ENCODE measurements at places on chromosomes 5 and 9.

- DNase-seq = no peak
These were observed 67.9 kb upstream of the ZNF462 start for GRCh38 chr9:106795031-106795430.

GRCh38 chr9:77829420-77829819 lies 181.3 kb upstream of the GNA14 start:
- no peak for DNase-seq

DNA sequence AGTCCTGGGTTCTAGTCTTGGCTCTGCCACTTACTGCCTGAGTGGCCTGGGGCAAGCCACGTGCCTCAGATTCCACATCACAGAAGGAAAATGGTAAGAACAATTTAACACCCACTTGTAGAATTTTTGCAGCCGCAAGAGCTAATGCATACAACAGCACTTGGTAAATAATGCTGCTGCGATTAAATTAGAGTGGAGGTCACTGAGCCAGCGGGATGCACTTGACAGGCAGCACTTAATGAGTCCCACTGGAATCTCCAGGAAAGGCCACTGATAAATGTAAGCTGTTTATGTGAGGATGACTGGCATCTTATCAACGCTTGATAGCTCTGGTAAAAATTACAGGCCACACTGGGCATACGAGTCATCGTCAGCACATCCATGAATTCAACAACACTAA lies 59.4 kb upstream of the UBTD2 start:
- DNase-seq = no peak

DNA sequence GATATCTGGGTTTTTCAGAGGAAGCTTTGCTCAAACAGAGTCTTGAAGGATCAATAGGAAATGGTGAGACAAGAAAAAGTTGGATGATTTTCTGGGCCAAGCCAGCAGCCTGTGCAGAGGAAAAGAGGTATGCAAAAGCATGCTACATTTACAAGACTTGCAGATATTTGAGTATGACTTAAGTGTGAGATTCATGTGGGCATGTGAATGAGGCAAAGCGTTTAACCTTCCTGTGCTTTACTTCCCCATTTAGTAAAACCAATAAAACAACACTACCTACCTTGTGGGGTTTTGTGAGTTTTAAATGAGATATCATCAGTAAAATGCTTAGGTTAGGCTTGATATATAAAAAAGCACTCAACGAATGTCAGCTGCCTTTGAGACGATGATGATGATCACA lies 58.1 kb downstream of the PIP5K1B start:
- no peak for DNase-seq

DNA sequence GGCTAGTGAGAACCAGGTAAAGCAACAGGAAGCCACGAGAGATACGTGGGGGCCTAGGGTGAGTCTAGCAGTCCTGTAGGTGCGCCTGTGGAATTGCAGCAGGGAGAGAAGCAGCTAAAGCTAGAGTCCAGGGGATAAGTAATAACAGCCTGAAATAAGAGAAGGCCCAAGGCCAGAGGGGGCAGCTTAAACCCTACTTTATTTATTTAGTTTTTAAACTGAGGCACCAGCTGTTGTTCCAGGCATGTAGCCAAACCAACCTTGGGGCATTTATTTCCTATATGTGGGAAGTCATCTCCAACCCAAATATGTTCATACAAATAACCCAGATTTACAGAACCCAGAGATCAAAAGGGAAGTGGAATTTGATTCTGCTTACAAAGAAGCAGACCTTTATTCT lies 93.5 kb downstream of the GLDC start:
- no peak for DNase-seq

DNA sequence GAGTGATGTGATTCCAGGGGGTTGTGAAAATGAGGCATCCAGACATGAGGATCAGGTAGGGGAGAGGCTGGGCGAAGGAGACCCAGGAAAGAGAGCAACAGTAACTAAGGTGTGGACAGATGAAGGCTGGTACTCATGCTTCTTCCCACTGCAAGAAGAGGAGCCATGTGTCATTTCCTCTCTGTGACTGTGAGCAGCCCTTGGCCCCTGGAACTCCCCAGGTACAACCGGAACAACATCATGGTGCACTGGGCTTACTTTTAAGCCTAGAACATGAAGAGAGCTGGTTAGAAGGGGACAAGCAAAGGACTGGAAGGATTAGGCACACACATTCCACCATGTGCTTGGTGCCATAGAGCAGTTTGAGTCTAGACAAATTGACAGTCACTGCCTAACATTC lies 10.9 kb upstream of the IL12B start:
- DNase-seq = no peak

DNA sequence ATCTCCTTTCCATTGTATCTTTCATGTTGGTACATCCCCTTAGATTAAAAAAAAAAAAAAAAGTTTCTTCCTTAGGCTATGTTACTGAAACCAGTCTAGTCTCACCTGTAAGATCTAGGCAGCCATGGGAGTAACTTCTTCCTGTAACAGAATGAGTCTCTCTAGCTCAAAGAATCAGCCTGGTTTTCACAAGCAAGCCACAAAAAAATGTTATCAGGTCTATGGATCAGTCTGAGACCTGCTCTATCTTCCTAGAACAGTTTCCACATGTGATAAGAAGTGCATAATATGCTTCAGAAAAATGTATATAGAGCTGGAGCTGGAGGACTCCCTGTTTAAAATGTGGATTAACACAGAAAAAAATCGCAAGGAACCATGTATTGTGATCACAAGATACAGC lies 53.8 kb downstream of the ARRDC3 start:
- DNase-seq = no peak

DNA sequence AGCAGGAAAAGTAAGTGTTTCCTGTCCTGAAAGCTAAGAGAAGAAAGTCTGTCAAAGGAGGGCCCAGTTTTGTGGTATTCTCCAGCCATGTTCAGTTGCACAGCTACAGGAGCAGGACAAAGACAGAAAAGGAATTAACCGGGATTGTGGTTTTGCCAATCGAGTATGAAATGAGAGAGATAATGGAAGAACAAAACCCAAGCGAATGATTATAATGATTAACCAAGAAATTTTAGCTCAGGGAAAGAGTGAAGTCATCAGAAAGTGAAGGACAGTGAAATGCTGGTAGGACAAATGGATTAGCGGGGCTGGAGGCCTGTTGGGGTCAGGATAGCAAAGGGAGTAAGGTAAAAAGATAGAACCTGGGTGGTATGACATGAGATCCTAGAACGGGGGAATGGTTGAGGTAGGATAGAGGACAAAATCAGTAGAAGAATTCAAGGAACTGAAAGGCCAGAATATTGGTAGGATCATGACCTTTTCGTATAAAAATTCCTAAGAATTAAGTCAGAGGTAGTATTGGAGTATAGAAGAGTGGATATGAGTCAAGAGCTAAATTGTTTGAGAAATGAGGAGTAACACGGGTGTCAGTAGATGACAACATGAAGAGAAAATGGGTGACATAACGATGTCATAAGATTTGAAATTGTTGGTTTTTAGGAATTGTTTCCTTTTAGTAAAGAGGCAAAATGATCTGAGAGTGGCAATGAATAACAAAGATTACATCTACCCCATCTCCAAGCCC lies 52.8 kb downstream of the DIAPH1 start:
- no peak for DNase-seq

DNA sequence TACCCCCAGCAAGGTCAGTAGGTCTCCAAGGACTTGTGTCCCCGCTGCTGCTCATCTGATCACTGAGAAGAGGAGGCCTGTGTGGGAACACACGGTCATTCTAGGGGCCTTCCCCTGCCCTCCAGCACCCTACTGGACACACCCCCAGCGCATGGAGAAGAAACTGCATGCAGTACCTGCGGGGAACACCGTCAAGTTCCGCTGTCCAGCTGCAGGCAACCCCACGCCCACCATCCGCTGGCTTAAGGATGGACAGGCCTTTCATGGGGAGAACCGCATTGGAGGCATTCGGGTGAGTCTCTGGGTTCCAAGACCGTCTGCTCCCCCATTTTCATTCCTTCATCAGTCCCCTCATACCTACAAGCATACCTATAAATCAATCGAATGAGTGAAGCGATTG lies 4.1 kb downstream of the FGFR4 start:
- DNase-seq = no peak

DNA sequence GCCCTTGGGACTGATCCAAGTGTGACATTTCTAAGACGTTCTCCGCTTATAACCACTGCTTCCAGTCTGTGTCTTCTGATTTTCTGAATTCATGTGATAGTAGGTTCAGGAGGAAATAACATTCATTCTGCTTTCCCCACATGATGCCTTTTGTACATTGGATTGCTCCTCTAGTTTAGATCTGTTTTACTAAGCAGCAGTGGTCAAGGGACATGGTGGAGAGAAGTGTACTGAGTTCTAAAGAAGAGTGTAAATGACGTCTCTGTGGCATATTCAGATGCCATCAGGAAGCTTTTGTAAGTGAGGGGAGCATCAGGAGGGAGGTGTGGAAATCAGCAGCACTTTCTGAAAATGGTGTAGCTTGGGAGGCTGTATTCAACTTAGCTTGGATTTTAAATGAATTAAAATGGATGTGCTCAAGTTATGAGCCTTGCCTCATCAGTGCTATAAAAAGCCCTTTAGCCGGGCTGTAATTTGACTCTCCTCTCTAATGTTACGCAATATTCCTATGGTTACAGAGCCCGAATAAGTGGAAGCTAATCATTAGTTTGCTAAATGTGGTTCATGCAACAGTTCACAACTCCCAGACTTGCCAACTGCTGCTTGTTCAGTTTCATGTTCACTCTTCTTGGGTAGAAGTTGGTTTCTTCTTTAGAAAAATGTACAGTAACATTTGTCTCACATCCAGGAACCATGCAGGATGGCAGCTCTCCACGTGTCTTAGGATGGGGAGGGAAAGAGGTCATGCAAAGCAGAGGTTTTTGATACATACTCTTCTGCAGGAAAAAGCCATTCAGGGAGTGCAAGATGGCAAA lies 281.3 kb downstream of the ARHGAP26 start:
- no peak for DNase-seq

DNA sequence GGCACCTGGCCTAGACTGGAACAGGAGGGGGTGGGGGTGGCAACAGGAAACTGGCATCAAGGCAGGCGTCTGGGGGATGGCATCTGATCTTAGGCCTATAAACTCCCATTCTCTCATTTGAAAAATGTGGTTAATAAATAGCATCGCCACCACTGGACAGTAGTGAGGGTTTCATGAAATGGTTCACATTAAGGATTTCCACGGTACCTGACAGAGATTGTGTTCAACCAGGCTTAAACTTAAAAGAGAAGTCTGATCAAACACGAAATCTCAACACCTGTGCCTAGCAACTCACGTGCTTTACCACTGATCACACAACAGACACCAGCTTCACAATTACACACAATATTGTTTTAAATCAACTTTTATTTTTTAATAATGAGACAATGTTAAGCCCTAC lies 3.0 kb downstream of the DENND1A start:
- DNase-seq = no peak

DNA sequence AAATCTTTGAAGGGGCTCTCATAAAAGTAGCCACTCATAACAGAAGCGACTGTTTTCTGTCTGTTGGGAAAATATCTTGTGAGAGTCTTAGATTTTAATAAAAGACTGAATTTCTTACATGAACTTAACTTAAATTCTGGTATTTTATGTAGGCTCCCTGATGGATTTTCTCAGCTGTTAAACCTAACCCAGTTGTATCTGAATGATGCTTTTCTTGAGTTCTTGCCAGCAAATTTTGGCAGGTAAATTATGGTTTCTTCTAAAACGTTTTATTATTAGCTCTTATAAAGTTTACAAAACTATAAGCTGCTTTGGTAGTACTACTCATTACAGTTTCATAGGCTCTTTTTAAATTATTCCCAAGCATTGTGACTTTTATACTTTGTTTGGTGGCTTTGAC lies 87.0 kb downstream of the ERBIN start:
- DNase-seq = no peak

DNA sequence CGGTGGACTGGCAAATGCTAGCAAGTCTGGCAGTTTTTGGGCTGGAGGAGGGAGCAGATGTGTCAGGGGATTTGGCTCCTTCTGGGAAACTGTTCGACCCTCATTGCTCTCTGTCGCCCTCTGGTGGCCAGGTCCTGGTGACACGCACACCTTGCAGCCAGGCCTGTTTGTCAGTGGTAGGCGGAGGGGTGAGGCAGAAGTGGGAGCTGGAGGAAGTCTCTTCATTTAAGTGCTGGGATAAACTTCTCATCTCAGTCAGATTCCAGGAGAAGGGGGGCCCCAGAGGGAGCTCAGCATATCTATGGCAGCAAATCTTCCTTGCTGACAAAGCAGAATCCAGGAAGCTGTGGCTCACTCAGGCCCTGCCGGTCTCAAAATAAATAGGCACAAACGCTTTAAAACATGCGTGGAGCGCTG lies 326.5 kb downstream of the ZSWIM6 start:
- DNase-seq = peak; percentile 60

GRCh38 chr9:83422527-83422926 lies 115.7 kb downstream of the FRMD3 start:
- no peak for DNase-seq

GRCh38 chr9:5510360-5510931 lies at the start of gene PDCD1LG2:
TSS of gene PDCD1LG2 (plus strand) at chr9:5510531. CDS start at chr9:5522547, 12,016 bp downstream.
- DNase-seq = no peak

DNA sequence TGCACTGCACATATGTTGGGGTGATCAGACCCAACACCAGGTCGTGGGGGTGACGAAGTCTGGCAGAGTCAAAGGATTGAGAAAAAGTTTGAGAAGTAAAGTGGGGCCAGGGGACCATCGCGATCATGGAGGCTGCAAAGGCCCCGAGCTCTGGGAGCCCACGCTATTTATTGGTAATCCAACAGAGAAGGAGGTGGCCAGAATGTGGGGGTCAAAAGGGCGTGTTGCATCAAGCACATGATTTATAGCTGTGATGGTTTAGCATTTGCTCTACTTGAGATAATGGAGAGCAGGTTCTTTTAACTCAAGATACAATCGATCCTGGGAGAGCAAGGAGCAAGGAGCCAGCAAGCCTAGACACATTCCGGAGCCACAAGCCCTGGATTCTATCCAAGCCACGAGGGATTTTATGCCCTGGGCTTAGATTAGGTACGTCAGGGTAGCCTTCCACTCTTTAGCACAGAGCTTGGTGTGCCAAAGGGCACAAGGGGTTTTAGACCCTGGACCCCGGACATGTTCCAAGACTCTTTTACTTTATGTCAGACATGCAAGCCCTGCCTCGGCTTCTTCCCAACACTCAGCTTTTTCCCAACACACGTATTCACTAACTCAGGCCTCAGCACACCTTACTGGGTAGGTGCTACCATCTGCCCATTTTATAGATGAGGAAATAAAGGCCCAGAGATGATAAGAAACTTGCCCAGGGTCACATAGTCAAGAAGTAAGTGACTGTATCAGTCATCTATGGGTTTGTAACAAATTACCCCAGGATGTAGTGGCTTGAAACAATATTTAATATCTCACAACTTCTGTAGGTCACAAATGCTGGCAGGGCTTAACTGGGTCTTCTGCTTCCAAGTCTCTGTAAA lies 39.5 kb downstream of the NSUN2 start:
- no peak for DNase-seq

DNA sequence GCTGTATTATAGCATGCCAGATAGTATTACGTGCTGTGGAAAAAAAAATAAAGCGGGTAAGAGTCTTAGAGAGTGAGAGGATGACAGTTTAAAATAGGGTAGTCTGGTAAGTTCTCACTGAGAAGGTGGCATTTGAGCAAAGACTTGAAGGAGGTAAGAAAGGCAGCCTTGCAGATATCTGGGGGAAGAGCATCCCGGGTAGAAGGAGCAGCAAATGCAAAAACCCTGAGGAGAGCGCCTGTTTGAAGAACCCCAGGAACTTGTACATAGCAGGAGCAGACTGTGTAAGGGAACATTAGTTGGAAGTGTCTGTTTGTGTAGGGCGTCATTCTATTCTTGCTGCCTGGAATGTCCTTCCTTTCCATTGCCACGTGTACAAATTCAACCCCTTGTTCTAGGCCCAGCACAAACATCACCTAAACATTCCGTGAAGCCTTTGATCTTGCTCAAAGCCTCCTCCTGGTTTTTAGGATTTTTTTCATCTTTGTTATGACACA lies 2.6 kb downstream of the AP3S1 start:
- DNase-seq = no peak

- peak; percentile 78 for DNase-seq
These were observed 15.9 kb upstream of the C5orf47 start for GRCh38 chr5:173972925-173973615.

All from left renal cortex interstitium (tissue), 4 donors.